HS-27A (cell line): ENCODE measurements at places on chromosomes 7 and 10.
A peak's percentile ranks its signal among the peaks of the same experiment; 100 is the strongest.

DNA sequence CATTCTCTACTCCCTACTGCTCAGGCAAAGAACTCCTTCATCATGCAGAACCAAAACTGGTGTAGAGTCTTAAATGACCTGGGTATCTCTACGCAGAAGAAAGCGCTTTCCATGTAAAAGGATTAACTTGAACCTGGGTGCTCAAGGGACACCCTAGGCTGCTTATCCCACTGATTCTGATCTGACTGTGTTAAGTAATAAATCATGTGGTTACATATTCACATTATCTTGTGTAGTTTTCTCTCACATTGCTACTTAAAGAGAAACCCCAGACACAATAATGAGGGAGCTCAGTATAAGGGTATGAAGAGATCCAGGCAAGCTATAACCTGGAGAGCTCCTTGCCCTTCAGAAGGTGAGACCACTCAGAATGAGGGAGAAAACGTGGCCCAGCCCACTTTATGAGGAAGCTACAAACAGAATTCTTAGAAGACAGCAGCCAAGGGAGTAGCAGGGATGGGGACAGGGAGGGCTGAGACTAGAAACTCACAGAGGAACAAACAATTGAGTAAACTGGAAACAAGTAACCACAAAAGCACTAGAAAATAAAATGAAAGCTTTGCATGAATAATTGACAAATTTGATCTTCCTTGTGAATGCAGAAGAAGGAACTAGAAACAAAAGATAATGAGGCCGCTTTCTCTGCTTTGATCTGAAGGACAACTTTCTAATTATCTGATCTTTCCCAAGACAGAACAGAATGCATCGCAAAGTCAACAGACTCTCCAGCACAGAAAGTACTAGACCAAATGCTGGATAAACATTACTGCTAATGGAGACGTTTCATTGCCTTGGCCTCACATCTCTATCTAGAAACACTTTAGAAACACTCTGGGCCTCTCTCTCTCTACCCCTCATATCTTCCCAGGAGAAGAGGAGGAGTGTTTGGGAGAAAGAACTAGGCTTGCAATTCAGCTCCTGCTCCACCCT, 76.1 kb downstream of the LRRC17 start:
- no peak for DNase-seq

DNA sequence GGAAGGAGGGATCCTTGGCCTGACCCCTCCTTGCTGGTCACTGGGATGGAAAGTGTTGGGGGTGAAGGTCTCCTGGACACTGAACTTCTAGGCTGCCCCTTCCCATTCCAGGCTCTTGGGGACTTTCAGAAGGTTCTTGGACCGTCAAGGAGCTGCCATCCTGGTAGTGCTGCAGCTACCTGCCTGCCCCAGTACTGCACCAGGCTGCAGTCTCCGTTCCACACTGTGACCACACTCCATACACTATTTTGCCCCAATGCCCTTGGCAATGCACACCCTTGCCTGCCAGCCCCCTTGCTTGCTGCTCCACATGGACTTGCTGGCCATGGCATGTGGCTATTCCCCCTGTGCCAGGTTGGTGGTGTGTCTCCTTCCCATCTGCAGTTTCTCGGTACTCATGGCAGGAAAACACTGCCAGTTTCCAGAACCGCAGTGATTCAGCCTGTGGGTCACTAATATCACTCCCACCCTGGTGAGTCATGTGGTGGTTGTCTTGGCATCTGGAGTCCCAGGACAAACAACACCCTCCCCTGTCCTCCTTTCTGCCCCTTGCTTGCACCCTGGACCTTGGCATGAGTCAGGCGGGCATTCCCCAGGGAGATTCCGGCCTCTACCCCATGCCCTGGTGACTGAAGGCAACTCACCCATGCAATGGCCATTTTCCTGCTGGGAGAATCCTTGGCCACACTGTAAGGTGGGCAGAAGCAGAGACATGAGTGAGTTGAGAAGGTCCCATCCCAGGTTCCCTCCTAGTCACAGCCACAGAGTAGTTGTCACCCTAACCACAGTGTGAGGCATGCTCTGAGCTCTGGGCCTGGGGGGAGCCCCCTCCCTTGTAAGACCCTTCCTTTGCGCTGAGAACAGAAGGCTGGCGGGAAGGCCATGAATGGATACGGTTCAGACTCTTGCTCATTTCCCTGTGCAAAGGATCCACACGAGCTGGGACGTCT, 32.8 kb downstream of the GOLGA7B start:
- DNase-seq, result peak; percentile 81

DNA sequence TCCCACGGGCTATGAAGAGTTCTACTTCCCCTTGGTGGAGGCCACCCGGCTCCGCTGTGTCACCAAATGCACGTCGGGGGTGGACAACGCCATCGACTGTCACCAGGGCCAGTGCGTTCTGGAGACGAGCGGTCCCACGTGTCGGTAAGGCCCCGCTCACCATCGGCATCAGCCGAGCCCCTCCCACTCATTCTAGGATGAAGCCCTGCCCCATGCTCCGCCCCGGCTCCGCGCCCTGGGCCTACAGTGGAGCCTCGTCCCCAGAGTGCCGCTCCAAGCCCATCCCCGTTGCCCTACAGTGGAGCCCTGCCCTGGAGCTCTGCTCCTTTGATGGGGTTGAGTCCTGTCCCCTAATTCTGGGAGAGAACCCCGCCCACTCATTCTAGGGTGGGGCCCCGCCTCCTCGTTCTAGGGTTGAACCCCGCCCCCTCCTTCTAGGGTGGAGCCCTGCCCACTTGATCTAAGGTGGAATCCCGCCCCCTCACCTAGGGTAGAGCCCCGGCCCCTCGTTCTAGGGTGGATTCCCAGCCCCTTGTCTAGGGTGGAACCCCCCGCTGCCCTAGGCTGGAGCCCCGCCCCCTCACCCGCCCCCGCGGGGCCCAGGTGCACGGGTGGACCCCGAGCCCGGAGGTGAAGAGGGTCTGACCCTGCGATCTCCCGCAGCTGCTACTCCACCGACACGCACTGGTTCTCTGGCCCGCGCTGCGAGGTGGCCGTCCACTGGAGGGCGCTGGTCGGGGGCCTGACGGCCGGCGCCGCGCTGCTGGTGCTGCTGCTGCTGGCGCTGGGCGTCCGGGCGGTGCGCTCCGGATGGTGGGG, 3.4 kb upstream of the MUC12 start:
- no peak for DNase-seq

DNA sequence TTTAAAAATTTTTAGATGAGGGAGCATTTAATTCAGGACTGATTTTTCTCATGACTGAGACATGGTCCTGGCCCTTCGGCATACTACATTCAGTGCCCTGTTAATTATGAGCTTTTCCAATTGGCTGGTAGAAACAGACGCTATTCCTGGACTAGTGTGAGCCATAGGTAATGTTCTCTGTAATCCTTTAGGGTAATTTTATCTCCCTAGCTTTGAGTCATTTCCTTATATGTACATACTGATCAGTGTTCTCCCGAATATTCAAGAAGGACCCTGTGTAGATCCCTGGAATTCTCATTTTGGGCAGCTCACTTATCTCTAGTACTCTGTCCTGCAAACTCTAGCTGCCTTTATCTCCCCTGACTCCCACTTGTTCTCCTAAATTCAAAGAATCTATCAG, 92.6 kb upstream of the NPY start:
- no peak for DNase-seq

DNA sequence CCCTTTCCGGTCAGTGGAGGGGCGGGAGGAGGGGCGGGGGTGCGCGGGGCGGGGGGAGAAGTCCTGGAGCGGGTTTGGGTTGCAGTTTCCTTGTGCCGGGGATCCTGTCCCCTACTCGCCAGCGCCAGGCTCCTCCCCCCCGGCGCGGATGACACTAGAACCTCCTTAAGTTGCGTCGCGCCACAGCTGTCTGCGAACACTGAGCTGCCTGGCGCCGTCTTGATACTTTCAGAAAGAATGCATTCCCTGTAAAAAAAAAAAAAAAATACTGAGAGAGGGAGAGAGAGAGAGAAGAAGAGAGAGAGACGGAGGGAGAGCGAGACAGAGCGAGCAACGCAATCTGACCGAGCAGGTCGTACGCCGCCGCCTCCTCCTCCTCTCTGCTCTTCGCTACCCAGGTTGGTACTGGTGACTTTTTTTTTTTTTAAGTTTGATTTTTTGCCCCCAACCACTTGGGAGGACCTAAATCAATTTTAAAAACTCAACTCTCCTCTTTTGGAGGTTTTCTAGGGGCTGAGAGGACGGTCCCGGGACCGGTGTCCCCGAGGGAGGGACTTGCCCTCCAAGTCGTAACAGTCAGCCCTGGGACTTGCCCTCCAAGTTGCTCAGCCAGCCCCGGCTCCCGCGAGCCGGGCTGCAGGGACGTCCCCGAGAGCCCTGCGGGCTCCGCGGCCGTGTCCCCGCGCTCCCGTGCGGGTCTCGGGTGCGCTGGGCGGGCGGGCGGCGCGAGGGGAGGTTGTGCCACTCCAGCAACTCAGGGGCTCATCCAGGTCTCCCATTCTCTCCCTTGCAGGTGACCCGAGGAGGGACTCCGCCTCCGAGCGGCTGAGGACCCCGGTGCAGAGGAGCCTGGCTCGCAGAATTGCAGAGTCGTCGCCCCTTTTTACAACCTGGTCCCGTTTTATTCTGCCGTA, at the start of gene GATA3:
GATA3 (plus strand) TSS at position 195 of the 914 bp plus-strand sequence. CDS start 968 bp downstream, outside the sequence.
- DNase-seq, result no peak

DNA sequence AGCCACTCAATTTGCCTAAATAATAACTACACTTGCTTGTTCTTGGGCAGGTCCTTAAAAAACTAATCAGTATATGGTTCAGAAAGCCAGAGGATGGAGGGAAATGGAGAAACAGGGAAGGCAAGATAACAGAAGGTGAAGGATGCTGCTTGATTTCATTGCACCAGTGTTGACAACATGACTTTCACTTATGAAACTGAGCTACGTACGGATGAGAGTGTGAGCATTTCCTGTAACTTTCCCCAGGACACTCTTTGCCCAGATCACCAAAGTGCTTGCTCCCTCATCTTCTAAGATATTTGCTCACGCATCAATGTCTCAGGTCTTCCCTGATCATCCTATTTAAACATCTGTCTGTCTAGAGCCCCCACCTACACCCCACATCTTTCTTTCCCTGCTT, 37.4 kb downstream of the SLC35B4 start:
- no peak for DNase-seq
